ENCODE measurements at places on chromosomes 4 and X.

DNA sequence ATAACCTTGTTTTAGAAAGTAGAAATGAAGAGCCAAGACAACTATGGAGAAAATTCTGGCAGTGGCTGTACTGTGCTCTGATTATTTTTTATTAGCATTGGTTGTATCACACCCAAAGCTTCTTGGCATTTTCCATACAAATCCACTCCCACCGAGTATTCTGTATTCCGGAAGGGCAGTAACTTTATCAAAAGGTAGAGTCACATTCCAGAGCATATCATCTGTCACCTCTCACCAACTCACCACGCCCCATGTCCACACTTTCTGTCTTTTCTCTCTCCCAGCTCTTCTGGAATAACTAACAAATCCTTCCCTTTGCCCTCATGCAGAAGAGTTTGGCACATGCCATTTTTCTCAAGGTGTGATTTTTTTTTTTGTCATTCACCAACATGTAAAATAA, 52.7 kb downstream of the CORIN start:
- DNase-seq: no peak

- peak; percentile 65 for DNase-seq
Measured at GRCh38 chr4:651884-652642, 22.0 kb downstream of the ATP5ME start.

DNA sequence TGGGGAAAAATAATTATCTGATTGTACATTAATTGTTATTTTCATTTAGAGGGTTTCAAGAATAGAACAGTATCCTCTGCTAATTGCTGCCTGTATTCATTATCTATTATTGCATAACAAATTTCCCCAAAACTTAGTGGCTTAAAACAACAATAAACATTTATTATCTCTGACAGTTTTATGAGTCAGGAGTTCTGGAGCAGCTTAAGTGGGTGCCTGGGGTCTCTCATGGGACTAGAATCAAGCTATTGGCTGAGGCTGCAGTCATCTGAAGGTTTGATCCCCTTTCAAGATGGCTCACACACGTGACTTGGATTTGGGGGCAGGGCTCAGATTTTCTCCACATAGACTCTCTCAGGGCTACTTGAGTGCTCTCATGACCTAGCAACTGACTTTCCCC, 98.1 kb upstream of the JADE1 start:
- DNase-seq: no peak

- DNase-seq: no peak
Measured at GRCh38 chr4:2787230-2788100, 5.4 kb upstream of the SH3BP2 start.

GRCh38 chr4:19857380-19857779, 394.3 kb upstream of the SLIT2 start:
- DNase-seq: no peak

- no peak for DNase-seq
Measured at GRCh38 chr4:84091266-84091665, 407.8 kb downstream of the NKX6-1 start.

DNA sequence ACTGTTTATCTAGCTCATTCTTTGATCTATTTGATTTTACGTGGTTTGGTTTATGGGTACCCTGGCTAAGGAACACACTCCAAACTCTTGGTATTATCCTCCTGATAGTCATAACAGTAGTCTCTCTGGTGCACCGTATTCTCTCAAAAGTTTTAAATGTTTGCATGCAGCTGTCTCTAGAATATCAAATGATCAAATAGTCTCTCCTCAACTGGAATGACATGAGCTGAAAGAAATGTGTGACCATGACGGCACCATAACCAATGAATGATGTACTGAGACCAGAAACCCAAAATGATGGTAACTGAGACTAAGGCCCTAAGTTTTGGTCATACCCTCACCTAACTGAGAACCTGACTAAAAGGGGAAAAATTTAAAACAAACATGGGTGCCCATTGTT, 319.4 kb downstream of the SLC7A11 start:
- DNase-seq: no peak

- DNase-seq: no peak
Measured at GRCh38 chrX:137033774-137034507, at the start of gene GPR101. Gene GPR101 (minus strand): TSS chrX:137033995. CDS start chrX:137031674, 2,321 bp downstream.

DNA sequence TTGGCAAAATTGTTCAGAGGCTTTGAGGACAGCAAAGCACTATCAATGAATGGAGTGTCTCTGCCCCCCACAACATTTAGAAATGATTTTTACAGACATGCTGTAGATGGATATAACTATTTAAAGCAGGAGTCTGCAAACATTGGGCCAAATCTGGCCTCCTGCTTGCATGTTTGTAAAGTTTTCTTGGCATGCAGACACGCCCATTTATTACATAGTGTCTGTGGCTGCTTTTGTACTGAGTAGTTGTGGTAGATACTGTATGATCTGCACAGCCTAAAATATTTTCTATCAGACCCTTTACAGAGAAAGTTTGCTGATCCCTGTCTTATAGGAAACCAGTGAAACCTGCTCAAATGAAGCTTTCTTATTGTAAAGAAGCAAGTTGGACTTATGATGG, 45.5 kb upstream of the PHEX start:
- no peak for DNase-seq

DNA sequence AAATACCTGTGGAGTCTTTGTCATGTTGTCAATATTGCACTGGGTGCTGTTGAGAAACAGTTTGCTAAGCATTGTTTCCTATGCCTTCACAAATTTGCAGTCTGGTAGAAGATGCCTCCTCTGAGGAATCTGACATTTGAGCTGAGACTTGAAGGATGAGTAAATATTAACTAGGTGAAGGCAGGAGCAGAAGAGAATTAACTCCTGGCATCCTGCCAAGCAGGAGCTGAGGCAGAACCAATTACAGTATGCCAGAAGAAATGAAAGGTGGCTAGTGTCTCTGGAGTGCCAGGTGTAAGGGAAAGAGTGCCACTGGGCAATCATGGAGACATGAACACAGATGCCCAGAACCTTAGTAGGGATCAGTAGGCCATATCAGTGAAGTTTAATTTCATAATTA, 1778.2 kb upstream of the PCDH10 start:
- no peak for DNase-seq

- no peak for DNase-seq
Measured at GRCh38 chrX:66504481-66504880, 134.4 kb downstream of the EDA2R start.

DNA sequence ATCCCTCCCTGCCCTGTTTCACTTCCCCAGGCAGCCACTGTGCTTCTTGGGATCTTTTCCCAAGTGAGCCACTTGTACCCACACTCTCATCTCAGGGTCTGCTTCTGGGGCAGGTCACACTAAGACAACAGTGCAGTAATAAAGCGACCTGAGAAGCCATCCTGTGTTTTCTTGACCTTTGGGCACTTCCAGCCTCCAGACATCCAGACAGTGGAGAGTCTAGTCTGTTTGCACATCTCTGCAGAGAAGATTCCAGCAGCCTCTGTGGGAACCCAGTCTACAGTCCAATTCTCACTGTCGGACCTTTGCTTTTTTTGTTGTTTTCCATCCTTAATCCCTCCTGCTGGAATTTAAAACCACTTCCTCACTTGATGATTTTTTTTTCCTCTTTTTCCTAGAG, 50.3 kb upstream of the ATP6AP2 start:
- DNase-seq: no peak

GRCh38 chr4:81754169-81754568, 282.5 kb upstream of the RASGEF1B start:
- DNase-seq: no peak

DNA sequence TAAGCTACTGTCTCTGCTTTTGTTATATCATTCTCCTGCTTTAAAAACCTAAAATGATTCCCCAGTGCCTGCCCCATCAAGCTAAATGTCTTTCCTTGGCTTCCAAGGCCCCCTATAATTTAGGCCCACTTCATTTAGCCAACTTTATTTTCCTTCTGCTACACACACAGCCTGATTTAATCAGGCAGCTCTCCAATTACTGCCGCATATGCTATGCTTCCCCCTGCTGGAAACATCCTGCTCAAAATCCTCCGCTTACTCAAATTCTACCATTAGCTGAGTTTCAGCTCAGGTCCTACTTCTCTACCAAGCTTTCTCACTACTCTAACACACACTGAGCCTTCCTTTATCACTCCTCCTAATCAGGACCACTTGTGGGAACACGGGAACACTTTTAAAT, 17.0 kb downstream of the LAMP2 start:
- no peak for DNase-seq

DNA sequence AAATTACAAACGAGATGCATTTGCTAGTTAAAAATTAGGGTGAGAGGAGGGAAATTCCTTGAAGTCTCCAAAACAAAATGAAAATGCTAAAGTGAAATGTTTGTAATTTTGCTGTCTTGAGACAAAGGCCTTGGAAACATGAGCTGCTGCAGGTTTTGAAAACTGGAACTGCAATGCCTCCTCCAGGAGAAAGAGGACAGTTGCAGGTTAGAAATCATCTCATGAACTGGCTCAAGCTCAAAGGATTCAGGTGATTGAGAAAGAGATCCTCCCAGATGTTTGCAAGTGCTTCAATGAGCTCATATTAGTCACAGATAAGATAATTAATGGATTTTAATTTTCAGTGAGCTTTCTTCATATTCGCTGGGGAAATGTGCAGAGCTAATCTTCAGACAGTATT, 32.4 kb downstream of the SMPX start:
- DNase-seq: no peak

DNA sequence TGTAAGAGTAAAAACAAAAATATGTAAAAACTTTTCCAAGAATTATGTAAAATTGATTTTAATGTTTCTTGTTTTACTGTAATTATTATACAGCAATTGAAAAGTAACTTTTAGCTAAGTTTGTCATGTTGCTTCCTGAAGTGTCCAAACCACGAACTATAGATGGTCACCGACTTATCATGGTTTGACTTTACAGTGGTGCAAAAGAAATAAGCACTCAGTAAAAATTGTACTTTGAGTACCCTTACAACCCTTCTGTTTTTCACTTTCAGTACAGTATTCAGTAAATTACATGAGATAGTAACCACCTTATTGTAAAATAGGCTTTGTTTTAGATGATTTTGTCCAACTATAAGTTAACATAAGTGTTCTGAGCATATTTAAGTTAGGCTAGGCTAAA, 93.8 kb downstream of the SLC10A6 start:
- DNase-seq: no peak

DNA sequence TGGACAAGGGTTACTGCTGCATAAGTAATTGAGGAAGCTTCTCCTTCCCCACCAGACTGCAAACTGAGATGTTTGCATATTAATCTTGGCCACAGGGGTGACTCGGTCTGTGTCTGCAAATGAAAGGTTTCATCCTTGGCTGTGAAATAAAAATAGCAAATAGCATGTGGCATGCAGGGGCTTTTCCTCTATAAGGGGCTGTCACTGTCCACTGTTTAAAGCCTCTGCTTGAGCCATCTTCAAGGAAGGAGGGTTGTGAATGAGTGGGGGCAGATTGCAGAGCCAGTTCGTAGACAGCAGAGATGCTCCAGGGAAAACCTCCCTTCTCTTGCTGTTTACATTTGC, 33.3 kb downstream of the TMSB4X start:
- no peak for DNase-seq

GRCh38 chr4:3263876-3264193, 14.9 kb downstream of the MSANTD1 start:
- no peak for DNase-seq

DNA sequence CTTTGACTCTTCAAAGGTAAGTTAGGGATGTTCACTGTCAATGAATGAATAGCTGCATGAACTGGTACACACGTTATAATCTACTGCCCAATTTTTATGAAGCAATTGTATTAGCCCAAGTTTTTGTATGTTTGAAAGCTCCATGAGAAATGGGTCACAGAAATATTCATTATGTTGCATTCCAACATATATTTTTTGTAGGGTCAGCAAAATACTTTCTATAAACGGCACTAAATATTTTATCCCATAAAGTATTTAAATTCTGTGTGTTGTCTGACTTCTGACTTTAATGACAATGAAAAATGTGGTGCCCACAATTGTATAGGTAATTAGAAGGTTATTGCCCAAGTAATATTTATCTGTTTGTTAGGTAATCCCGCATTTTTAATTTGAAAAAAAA, 466.0 kb downstream of the FAT4 start:
- no peak for DNase-seq

DNA sequence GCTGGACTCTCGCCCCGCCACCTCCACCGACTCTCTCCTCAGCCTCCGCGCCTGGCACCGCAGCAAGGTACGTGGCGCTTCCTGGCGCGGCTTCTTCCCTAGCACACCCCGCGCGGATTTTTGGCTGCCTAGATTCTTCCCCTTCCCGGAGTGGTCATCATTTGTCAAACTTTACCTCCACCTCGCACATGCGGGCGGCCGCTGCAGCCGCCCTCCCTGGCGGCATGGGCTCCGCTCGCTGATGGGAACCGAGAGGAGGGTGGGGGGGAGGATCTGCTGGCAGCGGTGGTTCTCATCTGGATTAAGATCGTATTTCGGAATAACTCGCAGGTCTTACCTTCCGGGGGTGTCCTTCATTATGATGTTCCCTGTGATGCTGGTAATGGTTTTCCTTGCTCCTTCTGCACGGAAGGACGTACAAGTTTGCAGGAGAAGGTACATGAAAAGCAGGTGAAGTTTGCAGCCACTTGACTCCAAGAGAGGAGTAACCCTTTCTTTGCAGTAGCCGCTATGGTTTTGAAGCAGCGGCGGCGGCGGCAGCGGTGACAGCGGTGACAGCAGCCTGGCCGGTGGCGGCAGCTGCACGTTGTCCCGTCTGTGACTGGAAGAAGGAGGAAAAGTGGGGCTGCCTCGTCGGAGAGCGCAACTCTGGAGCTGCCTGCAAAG, 2183.9 kb upstream of the TENM3 start:
- DNase-seq: no peak

DNA sequence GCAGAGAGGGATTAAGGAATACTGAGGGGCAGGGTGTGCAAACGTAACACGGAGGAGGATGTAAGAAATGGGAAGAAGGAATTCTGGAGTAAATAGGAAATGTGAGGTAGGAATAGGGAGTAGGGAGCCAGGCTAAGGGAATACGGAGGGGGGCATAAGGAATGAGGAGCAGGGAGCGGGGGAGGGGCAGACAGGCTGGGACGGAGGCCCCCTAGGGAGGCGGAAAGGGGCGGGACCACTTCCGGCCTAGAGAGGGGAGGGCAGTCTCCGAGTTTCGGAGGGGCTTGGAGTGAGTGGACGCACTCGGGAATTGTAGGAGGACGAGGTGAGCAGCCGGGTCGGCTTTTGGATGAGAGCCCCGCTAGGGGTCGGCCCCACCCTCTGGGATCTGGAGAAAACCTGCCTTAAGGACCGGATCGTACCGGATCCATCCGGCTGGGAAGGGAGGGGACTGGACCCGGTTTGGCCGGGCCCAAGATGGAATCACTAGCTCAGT, 612 bp downstream of the MAGED2 start:
- DNase-seq: no peak

DNA sequence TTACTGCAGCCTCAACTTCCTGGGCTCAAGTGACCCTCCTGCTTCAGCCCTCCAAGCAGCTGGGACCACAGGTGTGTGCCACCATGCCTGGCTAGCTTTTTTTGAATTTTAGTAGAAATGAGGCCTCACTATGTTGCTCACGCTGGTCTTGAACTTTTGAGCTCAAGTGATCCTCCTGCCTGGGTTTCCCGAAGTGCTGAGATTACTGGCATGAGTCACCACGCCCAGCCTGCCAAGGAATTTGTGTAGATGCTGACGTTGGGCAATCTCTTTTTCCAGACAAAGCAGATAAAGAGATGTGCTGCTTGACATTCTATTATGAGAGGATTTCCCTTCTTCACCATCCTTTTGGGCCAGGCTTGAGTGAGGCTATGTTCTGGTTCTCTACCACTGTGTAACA, 254.5 kb upstream of the RPS6KA3 start:
- DNase-seq: no peak

- no peak for DNase-seq
Measured at GRCh38 chr4:82865592-82865991, 25.4 kb downstream of the SEC31A start.

Data from RWPE2 (cell line).